Cerebellar nuclear complex (tissue), 1 donor: ENCODE measurements at places on chromosomes 11 and 22.

GRCh38 chr11:110431051-110431672 lies 1.4 kb downstream of the FDX1 start:
- DNase-seq: no peak

DNA sequence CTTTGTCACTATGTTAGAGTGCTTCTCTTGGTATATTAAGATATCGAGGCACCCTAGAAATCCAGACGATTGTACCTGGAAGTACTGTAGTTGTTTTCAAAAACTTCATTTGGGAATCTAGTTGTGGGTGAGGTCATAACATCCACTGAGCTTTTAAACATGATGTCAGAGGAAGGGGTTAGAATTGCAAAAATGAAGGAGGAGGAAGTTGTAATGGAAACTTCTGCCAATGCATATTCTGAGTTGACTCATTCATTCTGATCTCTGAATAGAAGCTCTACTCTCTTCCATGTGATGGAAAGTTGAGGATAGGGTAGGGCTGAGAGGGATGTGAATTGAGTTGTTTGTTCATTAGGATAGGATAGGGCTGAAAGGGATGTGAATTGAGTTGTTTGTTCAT lies 7.7 kb downstream of the CD44 start:
- no peak for DNase-seq

DNA sequence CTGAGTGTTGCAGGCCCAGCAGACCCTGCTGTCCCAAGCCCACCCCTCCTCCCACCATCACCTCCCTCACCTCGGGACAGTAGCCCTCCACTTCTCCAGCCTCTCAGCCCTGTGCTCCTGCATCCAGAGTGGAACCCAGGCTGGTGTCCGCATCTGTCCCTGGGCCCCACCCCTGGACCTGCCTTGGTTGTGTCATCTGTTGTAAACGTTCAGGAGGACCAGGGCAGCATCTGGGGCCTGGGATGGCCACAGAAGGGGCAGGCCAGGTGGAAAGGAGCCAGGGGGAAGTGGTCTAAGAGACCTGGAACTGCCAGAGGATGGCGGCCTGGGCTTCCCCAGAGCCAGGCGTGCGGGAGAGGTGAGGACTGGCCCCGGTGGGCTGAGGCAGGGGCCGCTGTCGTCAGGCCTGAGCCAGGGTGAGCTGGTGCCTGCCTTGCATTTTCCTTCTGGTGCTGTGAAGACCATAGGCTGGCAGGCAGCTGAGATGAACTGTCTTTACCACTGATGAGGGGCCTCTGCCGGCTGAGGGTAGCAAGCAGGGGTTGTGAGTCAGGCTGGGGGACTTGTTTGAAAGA lies 26.1 kb upstream of the MGAT3 start:
- DNase-seq: no peak

- no peak for DNase-seq
Observed at GRCh38 chr11:6737872-6738466, 33.8 kb downstream of the OR2AG2 start.

DNA sequence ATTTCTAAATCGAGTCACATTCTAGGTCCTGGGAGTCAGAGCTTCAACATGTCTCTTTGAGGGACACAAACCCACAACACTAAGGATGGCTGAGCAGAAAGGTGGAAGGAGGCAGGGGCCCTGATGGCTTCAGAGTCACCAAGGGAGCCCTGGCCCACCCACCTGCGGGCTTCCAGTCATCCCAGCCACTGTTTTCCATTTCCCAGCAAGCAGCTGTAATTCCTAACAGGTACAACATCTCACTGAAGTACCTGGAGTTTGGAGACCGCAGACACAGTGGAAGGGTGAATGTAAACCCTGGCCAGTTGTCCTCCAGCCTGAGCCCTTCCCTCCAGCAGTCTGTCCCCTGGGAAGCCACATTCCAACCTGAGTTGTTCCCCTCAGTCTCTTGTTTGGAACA lies 562.8 kb downstream of the TBC1D22A start:
- no peak for DNase-seq

- peak; percentile 21 for DNase-seq
Observed at GRCh38 chr11:31995525-31996094, 95.3 kb upstream of the RCN1 start.

DNA sequence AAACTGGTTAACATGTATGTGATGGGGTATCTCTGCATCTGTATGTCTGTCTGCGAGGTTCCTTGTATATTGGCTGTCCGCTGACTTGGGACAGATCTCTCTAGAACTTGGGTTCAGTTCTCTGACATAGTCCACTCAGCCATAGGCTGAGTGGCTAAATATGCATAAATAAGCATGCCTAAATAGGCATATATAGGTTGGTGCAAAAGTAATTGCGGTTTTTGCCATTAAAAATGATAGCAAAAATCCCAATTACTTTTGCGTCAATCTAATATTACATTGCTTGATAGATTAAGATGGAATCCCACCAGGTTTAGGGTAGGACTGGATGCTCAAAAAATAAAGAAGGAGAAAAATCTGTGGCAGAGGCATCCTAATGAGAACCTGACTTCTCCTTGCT lies 8.8 kb downstream of the LRRC55 start:
- no peak for DNase-seq

DNA sequence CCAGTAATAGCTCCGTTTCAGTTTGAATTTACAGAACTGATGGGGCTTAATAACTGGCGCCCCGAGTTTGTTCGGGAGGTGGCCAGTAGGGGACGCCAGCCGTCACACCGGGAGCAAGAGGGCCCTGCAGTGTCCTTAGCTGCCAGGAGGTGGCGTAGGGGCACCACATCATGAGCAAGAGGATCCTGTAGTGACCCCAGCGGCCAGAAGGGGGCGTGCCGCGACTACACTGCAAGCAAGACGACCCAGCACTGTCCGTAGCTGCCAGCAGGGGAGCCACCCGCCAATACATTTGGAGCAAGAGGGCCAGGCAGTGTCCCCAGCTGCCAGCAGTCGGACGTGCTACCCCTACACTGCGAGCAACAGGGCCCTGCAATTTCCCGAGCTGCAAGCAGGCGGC lies 663.7 kb upstream of the B3GAT1 start:
- DNase-seq: no peak
